ENCODE measurements at places on chromosomes 5 and 9. TPM values are rescaled to one million over a fixed set of nuclear protein-coding genes. Genes with fewer than 3 reads are reported as not detected.

DNA sequence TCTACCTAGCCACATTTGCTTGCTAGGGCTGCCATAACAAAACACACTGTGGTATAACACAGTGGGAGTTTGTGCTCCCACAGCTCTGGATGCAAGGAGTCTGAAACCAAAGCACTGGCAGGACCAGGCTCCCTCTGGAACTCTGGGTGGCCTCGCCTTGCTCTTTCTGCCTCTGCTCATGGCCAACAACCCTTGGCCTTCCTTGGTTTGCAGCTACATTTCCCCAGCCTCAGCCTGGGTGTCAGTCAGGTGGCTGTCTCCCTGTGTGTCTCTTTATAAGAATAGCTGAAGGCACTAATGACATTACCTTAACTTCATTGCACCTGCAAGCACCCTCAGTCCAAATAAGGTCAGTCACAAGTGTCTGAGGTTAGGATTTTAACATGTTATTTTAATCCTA lies 101.0 kb upstream of the IRX2 start:
- H3K36me3 ChIP-seq: no peaks in the 10 kb centered on the region
- H3K4me1 ChIP-seq: no peaks in the 10 kb centered on the region
- no peaks in the 10 kb centered on the region for H3K27me3 ChIP-seq
- H3K4me3 ChIP-seq: no peak overlapping the region

The PCDHB2 gene
- not detected for total RNA-seq

- H3K4me1 ChIP-seq: no peaks in the 10 kb centered on the region
- no peaks in the 10 kb centered on the region for H3K36me3 ChIP-seq
- no peak overlapping the region for H3K27ac ChIP-seq
- no peak overlapping the region for H3K4me3 ChIP-seq
Observed at GRCh38 chr5:172527559-172527958, 73.2 kb upstream of the SH3PXD2B start.

GRCh38 chr5:31847354-31847753 lies 208.4 kb downstream of the PDZD2 start:
- H3K4me3 ChIP-seq: no peak overlapping the region
- no peaks in the 10 kb centered on the region for H3K36me3 ChIP-seq
- no peak for DNase-seq
- no peak overlapping the region for H3K27ac ChIP-seq

GRCh38 chr9:37675661-37676060 lies 24.9 kb downstream of the FRMPD1 start:
- DNase-seq: no peak
- no peak overlapping the region for H3K27ac ChIP-seq
- no peaks in the 10 kb centered on the region for H3K36me3 ChIP-seq
- no peaks in the 10 kb centered on the region for H3K4me1 ChIP-seq
- no peak overlapping the region for H3K4me3 ChIP-seq
- peaks cover 13% of the 10 kb centered on the region for H3K27me3 ChIP-seq

DNA sequence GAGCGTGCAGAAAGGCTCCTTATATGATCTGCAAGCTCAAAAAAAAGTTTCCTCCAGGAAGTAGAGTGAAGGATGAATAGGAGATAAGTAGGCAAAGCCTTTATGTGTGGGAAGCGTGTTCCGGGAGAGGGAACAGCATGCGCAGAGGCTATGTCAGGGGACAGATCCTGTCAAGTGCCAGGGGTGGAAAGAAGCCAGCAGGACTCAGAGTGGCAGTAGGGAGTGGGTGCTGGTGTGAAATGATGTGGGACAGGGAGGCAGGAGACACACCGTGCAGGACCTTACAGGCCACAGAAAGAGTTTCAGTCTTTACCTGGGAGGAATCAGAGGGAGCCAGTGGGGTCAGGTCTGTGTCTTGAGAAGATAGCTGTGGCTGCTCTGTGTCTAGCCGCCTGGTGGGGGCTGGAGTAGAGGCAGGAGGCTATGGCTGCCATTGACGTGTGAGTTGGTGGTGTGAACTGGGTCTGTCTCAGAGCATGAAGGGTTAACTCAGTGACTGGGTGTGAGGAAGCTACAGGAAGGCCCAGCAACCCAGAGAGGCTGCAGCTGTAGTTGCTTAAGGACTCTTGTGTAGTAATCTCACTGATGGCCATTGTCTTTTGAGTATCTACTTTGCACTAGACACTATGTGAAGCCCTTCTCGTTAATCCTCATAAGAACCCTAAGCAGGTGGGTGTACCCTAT lies 71.3 kb downstream of the PPARGC1B start:
- no peak for DNase-seq
- H3K4me3 ChIP-seq: no peak overlapping the region
- no peaks in the 10 kb centered on the region for H3K4me1 ChIP-seq
- H3K27ac ChIP-seq: no peak overlapping the region
- no peaks in the 10 kb centered on the region for H3K36me3 ChIP-seq
- no peaks in the 10 kb centered on the region for H3K27me3 ChIP-seq

The WHRN gene
- 4.1 TPM for total RNA-seq

The HSPA9 gene
- total RNA-seq: 216 TPM

The SAXO1 gene
- total RNA-seq: not detected

The PRELID2 gene
- total RNA-seq: 1.2 TPM

The TRIM14 gene
- 90.5 TPM for total RNA-seq

- H3K27me3 ChIP-seq: peaks cover 10% of the 10 kb centered on the region
- peaks cover 2% of the 10 kb centered on the region for H3K4me1 ChIP-seq
- H3K4me3 ChIP-seq: no peak overlapping the region
- no peaks in the 10 kb centered on the region for H3K36me3 ChIP-seq
- no peak for DNase-seq
- no peak overlapping the region for H3K27ac ChIP-seq
Observed at GRCh38 chr9:71665247-71665646, 103.1 kb downstream of the CEMIP2 start.

- H3K36me3 ChIP-seq: no peaks in the 10 kb centered on the region
- H3K4me1 ChIP-seq: no peaks in the 10 kb centered on the region
- no peak for DNase-seq
- H3K27me3 ChIP-seq: peaks cover 16% of the 10 kb centered on the region
- no peak overlapping the region for H3K27ac ChIP-seq
- no peak overlapping the region for H3K4me3 ChIP-seq
Observed at GRCh38 chr5:127206320-127207113, 84.1 kb upstream of the MEGF10 start.

The HAVCR2 gene
- 78.7 TPM for total RNA-seq

- no peak overlapping the region for H3K27ac ChIP-seq
- DNase-seq: no peak
- no peaks in the 10 kb centered on the region for H3K36me3 ChIP-seq
- H3K4me1 ChIP-seq: peaks cover 5% of the 10 kb centered on the region
- no peaks in the 10 kb centered on the region for H3K27me3 ChIP-seq
Observed at GRCh38 chr5:150525781-150526180, 17.9 kb downstream of the NDST1 start.

The ELOVL7 gene
- 0.26 TPM for total RNA-seq

DNA sequence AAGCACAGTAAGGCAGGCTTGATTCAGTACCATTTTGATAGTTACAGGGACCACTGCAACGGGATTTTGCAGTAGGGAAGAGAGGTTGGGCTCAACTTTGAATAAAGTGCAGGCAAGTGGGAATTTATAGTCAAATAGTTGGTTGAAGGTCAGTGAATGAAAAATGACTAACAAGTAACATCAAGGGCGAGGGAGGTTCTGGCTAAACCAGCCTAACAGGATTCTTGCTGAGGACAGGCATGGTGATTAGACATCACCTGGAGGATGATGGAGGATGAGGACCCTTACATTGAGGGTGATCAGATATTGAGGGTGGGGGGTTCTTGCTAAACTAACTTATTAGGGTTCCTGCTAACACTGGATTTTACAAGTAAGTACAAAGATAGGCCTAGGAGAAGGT lies 66.1 kb upstream of the SMC5 start:
- no peak for DNase-seq
- H3K36me3 ChIP-seq: no peaks in the 10 kb centered on the region
- H3K4me1 ChIP-seq: no peaks in the 10 kb centered on the region

- no peak overlapping the region for H3K4me3 ChIP-seq
- DNase-seq: no peak
- peaks cover 2% of the 10 kb centered on the region for H3K4me1 ChIP-seq
- H3K27me3 ChIP-seq: no peaks in the 10 kb centered on the region
Observed at GRCh38 chr5:149796030-149796429, 65.9 kb downstream of the PPARGC1B start.

The SPINK6 gene
- total RNA-seq: not detected

The LEAP2 gene
- total RNA-seq: 3.7 TPM

DNA sequence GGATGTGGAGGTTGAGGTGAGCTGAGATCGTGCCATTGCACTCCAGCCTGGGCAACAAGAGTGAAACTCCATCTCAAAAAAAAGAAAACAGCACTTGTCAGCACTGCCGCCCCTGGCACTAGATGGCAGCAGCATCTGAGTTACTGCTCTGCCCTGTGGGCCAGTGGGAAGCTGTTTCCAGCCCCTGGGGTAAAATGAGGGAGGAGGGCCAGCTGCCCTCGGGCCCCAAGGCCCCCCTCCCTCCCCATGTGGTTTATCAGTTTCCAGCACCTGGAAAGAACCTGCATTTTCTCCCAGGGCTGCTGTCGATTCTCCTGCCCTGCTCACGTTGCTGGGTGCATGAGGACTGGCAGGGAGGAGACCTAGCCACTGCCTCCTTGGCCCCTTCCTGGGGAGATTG lies 13.2 kb upstream of the CEL start:
- no peaks in the 10 kb centered on the region for H3K27me3 ChIP-seq
- H3K4me3 ChIP-seq: no peak overlapping the region
- DNase-seq: peak; percentile 54
- no peak overlapping the region for H3K27ac ChIP-seq
- H3K4me1 ChIP-seq: peaks cover 12% of the 10 kb centered on the region
- peaks cover 49% of the 10 kb centered on the region for H3K36me3 ChIP-seq

DNA sequence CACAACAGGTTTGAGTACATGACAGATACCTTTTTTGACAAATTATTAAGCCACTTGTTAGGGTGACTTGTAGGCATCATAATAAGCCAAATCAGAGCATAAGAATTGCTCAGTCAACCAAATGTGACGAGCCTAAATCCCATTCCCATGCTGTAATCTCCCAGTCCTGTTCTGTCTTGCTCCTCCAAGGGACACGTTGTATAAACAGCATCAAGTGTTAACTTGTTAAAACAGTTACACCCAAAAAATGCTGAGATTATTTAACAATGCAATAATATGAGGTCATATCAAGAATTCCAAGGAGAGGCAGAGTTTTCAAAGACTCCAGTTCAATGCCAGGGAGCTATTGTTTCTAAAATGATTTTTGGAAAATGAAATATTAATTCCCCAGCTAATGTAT lies 76.2 kb downstream of the SH3TC2 start:
- DNase-seq: no peak
- H3K27ac ChIP-seq: no peak overlapping the region
- H3K27me3 ChIP-seq: peaks cover 30% of the 10 kb centered on the region
- no peaks in the 10 kb centered on the region for H3K36me3 ChIP-seq
- H3K4me1 ChIP-seq: no peaks in the 10 kb centered on the region

DNA sequence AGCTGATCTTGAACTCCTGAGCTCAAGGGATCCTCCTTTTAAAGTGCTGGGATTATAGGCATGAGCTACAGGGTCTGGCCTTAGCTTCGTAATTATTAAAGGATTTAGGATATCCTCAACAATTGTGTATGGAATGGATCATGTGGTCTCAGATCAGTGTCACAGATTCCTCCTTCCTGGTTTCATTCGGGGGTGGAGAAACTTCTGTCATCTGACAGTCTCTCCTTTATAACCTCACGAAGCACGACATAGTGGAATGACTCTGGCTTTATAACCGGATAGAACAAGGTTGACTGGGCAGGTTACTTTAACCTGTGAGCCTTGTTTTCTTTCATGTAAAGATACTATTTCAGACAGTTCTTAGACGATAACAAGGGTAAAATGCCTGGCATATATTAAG lies 4.4 kb upstream of the GNG10 start:
- H3K4me1 ChIP-seq: peaks cover 5% of the 10 kb centered on the region
- H3K36me3 ChIP-seq: peaks cover 14% of the 10 kb centered on the region
- no peaks in the 10 kb centered on the region for H3K27me3 ChIP-seq
- no peak for DNase-seq

DNA sequence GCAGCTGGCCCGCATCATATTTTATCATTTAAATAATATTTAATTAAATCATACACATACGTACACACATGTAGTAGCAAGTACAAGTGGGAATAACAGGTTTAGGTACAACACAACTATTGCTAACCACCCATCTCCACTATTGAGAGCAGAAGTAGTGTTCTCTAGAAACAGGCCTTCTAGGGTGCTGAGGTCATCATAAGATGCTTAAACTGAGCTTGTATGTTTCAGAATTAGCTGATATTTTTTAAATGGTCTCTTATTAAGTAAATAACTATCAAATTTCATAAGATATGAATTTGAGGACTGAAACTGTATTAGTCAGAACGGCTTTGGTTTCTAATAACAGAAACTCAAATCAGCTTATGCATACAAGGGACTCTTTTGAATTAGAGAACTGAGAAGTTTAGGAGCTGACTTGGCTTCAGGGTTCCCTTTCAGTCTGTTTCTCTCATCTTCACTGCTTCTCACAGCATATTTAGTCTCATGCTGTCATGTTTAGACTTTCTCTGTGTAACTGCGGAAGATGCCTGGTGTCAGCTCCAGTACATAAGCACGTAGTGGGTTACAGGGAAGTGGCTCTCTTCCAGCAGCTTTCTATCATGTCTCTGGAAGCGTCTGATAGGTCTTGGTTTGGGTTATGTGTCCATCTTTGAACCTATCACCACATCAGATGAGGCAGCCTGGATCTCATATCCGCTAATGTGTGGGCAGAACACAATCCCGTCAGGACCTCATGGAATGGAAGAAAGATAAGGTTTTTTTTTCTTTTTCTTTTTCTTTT lies 25.0 kb upstream of the OCLN start:
- H3K4me3 ChIP-seq: no peak overlapping the region
- peaks cover 2% of the 10 kb centered on the region for H3K27me3 ChIP-seq
- no peaks in the 10 kb centered on the region for H3K36me3 ChIP-seq
- H3K4me1 ChIP-seq: no peaks in the 10 kb centered on the region
- no peak for DNase-seq

GRCh38 chr5:155114655-155115054 lies 101.1 kb downstream of the KIF4B start:
- H3K27me3 ChIP-seq: no peaks in the 10 kb centered on the region
- DNase-seq: no peak
- H3K27ac ChIP-seq: no peak overlapping the region
- no peak overlapping the region for H3K4me3 ChIP-seq

The ANKS6 gene
- 5.8 TPM for total RNA-seq

DNA sequence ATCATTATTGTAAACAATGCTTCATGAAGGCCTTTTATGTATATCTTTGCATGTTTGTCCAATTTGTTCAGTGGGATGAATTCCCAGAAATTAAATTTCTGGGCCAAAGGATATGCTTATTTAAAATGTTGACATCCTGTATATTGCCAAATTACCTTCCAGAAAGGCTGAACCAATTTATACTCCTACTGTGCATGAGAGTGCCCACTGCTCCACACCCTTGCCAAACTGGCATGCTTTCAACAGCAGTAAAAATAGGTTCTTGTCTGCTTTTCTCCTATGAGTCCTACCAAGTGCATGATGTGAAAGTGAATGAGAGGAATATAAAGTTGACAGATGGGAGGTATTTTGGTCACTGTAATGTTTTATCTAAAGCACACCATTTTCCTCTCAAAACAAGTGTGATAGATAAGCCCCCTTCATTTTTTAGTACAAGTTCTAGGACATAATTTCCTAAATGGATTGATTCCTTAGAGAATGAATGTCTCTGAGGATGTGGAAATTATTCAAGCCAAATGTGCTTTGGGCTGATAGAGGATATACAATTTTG lies 70.5 kb upstream of the ERBIN start:
- H3K27ac ChIP-seq: no peak overlapping the region
- no peaks in the 10 kb centered on the region for H3K4me1 ChIP-seq
- H3K4me3 ChIP-seq: no peak overlapping the region
- H3K36me3 ChIP-seq: no peaks in the 10 kb centered on the region
